Activated T-cell treated with anti-CD3 and anti-CD28 coated beads, Interleukin-2, amount 50 U/mL, for 4 hours (primary cell): ENCODE measurements at places on chromosomes 2 and 18.
A peak's percentile ranks its signal among the peaks of the same experiment; 100 is the strongest.

DNA sequence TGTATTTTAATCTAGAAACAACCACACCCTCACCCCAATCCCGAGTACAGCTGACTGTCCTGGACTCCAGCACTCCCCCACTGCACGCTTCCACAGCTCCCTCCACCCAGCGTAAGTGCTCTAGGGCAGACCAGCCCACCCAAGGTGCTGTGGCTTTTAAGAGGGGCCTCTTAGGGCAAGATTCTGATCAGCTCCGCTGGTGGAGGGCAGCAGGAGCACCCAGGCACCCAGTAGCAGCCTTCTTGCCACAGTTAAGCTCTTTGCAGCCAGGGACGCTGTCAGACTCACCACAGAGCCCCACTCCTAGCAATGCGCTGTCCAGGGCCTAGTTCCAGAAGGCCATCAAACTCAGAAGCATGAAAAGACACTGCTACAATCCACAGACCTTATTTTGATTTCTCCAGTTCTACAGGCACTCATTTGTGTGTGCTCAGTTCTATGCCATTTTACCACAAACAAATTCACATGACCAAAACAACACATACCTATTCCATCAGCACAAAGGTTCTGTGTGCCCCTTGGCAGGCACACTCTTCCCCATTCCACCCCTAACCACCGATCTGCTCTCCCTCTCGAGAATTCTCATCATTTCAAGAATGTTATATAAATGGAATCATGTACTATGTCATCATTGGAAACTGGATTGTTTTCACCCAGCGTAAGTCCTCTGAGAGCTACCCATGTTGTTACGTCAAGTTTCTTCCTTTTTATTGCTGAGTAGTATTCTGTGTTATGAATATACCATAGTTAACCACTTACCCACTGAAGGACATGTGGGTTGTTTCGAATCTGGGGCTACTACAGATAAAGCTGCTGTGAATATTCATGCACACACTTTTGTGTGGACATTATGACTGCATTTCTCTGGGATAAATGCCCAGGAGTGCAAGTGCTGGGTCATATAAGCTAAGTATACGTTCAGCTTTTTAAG lies 40.4 kb downstream of the PTPN2 start:
- no peak for DNase-seq

DNA sequence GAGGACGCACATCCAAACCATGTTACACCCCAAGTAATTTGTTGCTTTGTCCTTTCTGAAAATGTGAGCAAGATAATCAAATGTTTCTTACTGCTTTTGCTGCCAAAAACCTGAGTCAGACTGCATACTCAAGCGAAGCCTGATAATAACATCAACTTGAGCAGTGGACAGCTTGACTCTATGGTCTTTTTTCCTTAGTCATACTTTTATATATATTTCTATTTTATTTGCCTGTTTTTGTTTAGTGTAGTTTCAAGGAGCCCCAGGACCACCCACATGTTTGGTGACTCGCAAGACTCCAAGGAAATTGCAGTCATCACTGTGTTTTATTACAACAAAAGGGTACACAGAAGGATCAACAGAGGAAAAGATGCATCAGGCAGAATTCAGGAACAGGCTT lies 688.4 kb upstream of the PIK3C3 start:
- DNase-seq: no peak

DNA sequence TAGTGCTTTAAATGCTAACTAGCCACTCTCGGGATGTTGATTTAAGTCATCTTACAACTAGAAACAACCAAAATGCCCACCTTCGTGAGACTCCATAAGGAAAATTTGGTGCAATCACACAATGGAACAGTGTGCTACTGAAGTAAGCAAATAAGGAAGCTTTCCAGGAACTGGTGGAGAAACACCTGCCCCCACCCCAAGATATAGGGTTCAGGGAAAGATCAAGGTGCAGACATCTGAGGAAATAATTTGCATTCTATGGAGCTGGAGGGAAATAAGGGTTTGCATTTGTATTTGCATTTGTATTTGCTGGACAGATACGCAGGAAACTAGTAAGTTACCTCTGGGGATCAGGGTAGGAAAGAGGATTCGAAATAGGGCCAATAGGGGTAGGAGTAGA lies 90.9 kb downstream of the ACAA2 start:
- DNase-seq: no peak

GRCh38 chr18:64409511-64409910 lies 260.6 kb upstream of the LINC00305 start:
- no peak for DNase-seq

GRCh38 chr18:6994056-6994770 lies 123.4 kb downstream of the LAMA1 start:
- no peak for DNase-seq

GRCh38 chr18:63224630-63225029 lies 94.9 kb downstream of the BCL2 start:
- peak; percentile 35 for DNase-seq
